Right lobe of liver (tissue), 6 donors: ENCODE measurements at places on chromosomes 2 and 18.

DNA sequence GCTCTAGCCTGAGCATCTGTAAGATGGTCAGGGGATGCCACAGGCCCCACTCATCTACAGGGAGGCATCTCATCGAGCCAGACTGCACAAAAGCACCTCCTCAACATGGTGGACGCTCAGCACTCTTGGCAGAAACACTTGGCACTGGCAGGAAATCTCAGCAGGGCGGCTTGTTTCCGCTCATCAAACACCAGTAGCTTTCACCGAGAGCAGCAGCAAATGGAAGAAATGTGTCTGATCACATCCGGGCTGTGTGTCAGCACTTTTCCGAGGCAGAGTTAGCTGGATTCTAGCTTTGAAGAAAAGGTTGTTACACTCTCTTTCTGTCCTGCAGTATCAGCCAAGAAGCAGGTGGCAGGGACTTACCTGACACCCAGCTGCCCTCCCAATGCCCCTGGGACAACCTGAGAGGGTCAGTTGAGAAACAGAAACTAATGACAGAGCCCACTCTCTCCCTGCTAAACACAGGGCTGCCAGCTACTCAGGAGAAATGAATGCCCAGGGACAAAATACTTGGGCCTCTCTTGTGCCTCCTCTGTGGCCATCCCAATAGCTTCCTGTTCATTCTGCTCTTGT is 68.9 kb upstream of the FZD7 start:
- H3K4me3 ChIP-seq, result no peak overlapping the region
- no peak for DNase-seq
- H3K27ac ChIP-seq, result no peak overlapping the region
- no peaks in the 10 kb centered on the region for H3K36me3 ChIP-seq
- no peaks in the 10 kb centered on the region for H3K4me1 ChIP-seq
- H3K27me3 ChIP-seq, result no peaks in the 10 kb centered on the region

DNA sequence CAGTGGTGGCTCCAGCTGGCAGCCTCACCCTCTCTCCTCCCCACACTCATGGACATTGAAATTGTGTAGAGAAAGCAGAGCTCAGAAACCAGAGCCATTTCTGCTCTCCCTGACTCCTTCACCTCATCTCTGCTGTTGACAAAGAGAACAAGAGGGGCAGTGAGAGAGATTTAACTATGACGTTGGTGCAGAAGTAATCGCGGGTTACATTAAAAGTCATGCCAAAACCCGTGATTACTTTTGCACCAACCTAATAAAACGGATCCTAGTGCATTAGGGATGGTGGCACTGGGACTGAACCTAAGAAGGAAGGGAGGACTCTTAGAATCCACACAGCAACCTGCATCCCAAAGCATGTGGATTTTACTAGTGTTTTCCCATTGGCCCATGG is 113.3 kb upstream of the CDC42EP3 start:
- DNase-seq, result no peak
- no peaks in the 10 kb centered on the region for H3K4me1 ChIP-seq
- no peak overlapping the region for H3K4me3 ChIP-seq
- H3K36me3 ChIP-seq, result no peaks in the 10 kb centered on the region

- no peak overlapping the region for H3K27ac ChIP-seq
- H3K4me3 ChIP-seq, result no peak overlapping the region
- H3K4me1 ChIP-seq, result no peaks in the 10 kb centered on the region
- H3K27me3 ChIP-seq, result no peaks in the 10 kb centered on the region
- no peaks in the 10 kb centered on the region for H3K36me3 ChIP-seq
Observed at GRCh38 chr2:23238011-23238657, 146.8 kb upstream of the KLHL29 start.

GRCh38 chr2:97701851-97702465 is 11.4 kb upstream of the ZAP70 start:
- DNase-seq, result no peak
- no peak overlapping the region for H3K4me3 ChIP-seq
- peaks cover 2% of the 10 kb centered on the region for H3K4me1 ChIP-seq
- H3K27me3 ChIP-seq, result no peaks in the 10 kb centered on the region

GRCh38 chr2:17208511-17208910 is 309.7 kb downstream of the RAD51AP2 start:
- H3K4me3 ChIP-seq, result no peak overlapping the region
- H3K27ac ChIP-seq, result no peak overlapping the region
- H3K4me1 ChIP-seq, result no peaks in the 10 kb centered on the region
- DNase-seq, result no peak

DNA sequence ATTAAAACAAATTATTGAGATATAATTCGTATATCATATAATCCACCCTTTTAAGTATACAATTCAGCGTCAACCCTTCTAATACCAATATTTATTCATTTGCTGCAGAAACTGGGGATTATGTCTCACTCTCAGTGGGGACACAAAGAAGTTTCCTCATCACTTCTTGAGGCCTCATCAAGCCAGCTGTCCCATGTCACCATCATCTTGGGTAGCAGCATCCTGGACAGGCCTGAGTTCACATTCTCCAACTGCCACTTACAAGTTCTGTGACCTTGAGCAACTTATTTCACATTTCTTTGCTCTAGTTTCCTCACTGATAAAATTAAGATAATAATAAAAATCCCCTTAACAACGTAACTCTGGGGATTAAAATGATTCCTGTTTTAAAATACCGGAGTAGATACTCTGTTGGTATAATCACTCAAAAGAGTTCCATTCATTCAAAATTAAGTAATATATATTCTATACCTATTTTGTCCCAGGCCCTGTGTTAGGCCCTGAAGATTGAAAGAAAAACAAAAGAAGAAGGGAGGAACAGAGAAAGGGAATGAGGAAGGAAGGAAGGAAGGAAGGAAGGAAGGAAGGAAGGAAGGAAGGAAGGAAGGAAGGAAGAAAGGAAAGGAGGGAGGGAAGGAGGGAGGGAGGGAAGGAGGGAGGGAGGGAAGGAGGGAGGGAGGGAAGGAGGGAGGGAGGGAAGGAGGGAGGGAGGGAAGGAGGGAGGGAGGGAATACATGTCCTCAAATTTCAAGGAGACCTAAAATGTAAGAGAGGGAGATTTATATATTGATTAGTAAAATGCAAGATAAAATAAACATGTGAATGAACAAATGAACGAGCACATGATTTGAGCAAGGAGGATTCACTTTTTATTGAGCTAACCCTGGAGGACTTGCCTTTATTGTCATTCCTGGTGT is 42.4 kb downstream of the NCKAP5 start:
- no peak for DNase-seq
- no peaks in the 10 kb centered on the region for H3K4me1 ChIP-seq
- no peak overlapping the region for H3K27ac ChIP-seq
- no peaks in the 10 kb centered on the region for H3K36me3 ChIP-seq

DNA sequence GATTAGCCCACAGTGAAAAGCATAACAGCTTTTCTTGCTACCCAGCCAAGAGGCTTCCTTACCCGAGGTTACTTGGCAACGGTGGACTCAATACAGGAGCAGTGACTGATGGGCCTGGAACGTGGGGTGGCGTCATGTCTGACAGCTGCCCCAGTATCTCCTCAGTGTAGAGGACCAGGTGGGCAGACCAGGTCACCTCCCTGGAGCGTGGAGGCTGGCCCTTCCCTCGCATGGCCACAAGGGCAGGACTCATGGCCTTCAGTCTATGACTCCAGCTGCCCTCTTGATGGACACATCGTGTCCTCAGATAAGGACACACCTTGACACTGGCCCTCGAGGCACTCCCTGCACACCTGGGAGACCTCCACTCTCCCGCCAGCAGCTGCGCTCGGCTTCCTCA is 6.4 kb downstream of the ASPRV1 start:
- H3K27ac ChIP-seq, result no peak overlapping the region
- H3K4me1 ChIP-seq, result no peaks in the 10 kb centered on the region
- H3K36me3 ChIP-seq, result no peaks in the 10 kb centered on the region
- no peak overlapping the region for H3K4me3 ChIP-seq
- no peaks in the 10 kb centered on the region for H3K27me3 ChIP-seq
- no peak for DNase-seq

- no peak overlapping the region for H3K4me3 ChIP-seq
- no peaks in the 10 kb centered on the region for H3K27me3 ChIP-seq
- peaks cover 13% of the 10 kb centered on the region for H3K4me1 ChIP-seq
- H3K27ac ChIP-seq, result no peak overlapping the region
Observed at GRCh38 chr2:189763908-189764661, 1.5 kb upstream of the OSGEPL1 start.

GRCh38 chr2:128446049-128446873 is 127.6 kb upstream of the HS6ST1 start:
- H3K4me3 ChIP-seq, result no peak overlapping the region
- H3K27me3 ChIP-seq, result no peaks in the 10 kb centered on the region
- H3K36me3 ChIP-seq, result no peaks in the 10 kb centered on the region
- DNase-seq, result peak; percentile 28
- H3K27ac ChIP-seq, result no peak overlapping the region

- H3K36me3 ChIP-seq, result no peaks in the 10 kb centered on the region
- no peak overlapping the region for H3K4me3 ChIP-seq
- no peak for DNase-seq
- no peak overlapping the region for H3K27ac ChIP-seq
Observed at GRCh38 chr2:141393214-141393545, 737.6 kb downstream of the LRP1B start.

GRCh38 chr2:71647356-71647755 is 194.0 kb downstream of the DYSF start:
- no peak overlapping the region for H3K27ac ChIP-seq
- no peaks in the 10 kb centered on the region for H3K4me1 ChIP-seq
- H3K4me3 ChIP-seq, result no peak overlapping the region
- H3K27me3 ChIP-seq, result no peaks in the 10 kb centered on the region
- no peak for DNase-seq
- no peaks in the 10 kb centered on the region for H3K36me3 ChIP-seq

DNA sequence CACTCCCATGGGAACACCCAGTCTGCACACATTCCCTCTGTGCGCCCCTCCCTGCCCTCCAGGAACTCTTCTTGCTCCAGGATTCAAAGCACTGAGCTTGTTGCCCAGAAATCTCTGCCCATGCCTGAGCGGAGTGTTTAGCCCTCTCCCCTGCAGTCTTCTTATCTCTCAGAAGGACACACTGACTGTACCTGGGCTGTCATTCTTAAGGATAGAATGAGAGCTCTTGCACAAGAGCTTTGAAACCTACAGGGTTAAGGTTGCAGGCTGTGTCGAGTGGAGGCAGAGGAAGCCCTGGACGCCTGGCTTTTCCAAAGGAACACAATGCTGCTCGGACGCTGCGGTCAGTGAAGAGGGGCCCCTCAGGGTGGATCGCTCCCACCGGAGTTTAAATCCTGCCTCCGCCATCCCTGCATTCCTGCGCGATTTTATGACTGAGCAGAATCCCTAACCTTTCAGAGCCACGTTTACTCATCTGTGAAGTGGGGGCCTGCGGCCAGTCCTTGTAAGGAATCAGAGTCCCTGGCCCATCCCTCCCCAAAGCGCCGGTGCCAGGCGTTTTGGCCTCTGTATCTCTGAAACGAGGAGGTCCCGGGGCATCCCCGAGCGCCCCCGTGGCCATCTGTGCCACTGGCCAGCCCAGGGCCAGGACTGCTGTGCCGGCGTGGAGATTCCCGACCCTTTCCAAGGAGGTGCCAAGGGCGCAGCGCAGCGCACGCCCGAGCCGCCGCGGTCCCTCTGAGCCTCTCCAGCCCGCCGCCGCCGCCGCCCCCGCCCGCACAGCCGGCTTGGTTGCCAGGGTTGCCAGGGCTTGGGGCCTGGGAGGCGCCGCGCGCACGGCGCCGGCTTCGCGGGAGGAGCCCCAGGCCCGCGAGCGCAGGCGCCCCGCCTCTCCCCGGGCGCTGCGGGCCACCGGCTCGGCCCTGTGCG is 58.9 kb downstream of the FAM168B start:
- H3K4me1 ChIP-seq, result no peaks in the 10 kb centered on the region
- no peak overlapping the region for H3K4me3 ChIP-seq
- H3K36me3 ChIP-seq, result no peaks in the 10 kb centered on the region
- H3K27ac ChIP-seq, result no peak overlapping the region
- no peak for DNase-seq

DNA sequence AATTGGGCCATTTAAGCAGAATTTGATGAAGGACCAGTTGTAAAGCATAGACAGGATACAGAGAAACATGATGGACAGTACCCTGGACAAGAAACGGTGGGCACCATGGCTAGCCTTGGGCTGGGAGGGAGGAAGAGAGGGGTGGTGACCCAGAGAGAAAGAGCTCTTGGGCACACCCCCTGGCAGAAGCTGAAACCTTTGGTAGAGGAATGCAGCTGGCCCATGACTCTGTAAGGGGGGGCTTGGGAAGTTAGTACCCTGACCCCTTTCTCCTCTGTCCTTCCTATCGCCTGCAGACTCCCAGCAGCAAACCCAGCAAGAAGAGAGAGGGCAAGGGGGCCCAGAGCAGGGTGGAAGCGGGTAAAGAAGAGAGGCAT is 32.6 kb downstream of the MRPL44 start:
- H3K4me1 ChIP-seq, result no peaks in the 10 kb centered on the region
- no peaks in the 10 kb centered on the region for H3K36me3 ChIP-seq
- DNase-seq, result no peak
- no peaks in the 10 kb centered on the region for H3K27me3 ChIP-seq
- H3K4me3 ChIP-seq, result no peak overlapping the region
- H3K27ac ChIP-seq, result no peak overlapping the region

DNA sequence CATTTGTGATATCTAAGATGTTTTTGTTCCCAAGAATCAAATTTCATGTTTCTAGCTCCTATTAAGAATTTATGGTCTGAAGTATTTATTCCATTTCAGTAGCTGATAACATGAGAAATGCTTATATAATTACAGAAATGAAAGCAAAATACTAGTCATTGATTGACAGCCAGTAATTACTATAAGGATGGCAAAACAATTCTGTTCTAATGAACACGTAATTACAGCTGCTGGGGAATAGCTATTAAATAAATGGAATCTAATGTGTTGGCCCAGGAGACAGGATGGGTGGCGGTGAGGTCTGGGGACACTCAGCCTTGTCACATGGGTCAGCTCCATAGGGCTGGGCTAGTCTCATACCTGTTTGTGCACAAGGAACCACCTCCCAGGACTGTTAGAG is 263.5 kb downstream of the FHOD3 start:
- H3K27me3 ChIP-seq, result no peaks in the 10 kb centered on the region
- H3K36me3 ChIP-seq, result no peaks in the 10 kb centered on the region
- H3K27ac ChIP-seq, result no peak overlapping the region
- H3K4me3 ChIP-seq, result no peak overlapping the region
- no peaks in the 10 kb centered on the region for H3K4me1 ChIP-seq

DNA sequence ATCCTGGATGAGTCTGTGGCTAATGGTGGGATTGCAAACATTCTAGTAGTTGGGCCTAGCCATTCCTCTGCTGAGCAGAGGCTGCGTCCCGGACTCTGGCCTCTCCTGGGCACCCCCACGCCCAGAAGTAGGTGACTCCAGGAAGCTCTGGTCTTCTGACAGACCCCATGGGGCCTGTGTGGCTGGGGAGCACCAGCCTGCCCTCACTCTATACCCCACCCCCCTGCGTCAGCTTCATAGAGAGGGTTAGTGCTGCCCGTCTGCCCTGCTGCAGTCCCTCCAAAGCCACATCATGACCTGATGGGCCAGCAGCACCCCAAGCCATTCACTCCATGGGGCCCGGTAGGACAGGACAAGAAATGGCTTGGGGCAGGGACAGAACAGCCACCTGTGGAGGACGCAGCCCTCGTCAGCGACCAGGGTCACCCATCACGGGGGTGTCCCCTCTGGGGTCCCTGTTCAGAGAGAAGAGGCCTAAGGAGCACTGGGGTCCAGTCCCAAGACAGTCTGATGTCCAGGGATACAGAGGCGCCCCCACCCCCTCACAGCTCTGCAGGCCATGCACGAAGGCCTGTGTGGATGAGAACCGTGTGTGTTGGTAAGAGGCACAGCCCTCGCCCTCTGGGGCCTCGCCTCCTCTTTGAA is 238.3 kb downstream of the ATAD2B start:
- H3K4me1 ChIP-seq, result no peaks in the 10 kb centered on the region
- DNase-seq, result no peak
- H3K4me3 ChIP-seq, result no peak overlapping the region
- H3K36me3 ChIP-seq, result no peaks in the 10 kb centered on the region
- no peaks in the 10 kb centered on the region for H3K27me3 ChIP-seq
